GM23248 (cell line): ENCODE measurements at places on chromosomes 1 and 21. TPM values are rescaled to one million over a fixed set of nuclear protein-coding genes. Genes with fewer than 3 reads are reported as not detected.

KCNA3 gene
- total RNA-seq, result not detected in 2 replicates

- DNase-seq, result no peak
Measured at GRCh38 chr1:31016868-31017267, 48.6 kb downstream of the PUM1 start.

- DNase-seq, result peak; percentile 13
Measured at GRCh38 chr21:33070998-33071769, 1.2 kb downstream of the OLIG1 start.

DNA sequence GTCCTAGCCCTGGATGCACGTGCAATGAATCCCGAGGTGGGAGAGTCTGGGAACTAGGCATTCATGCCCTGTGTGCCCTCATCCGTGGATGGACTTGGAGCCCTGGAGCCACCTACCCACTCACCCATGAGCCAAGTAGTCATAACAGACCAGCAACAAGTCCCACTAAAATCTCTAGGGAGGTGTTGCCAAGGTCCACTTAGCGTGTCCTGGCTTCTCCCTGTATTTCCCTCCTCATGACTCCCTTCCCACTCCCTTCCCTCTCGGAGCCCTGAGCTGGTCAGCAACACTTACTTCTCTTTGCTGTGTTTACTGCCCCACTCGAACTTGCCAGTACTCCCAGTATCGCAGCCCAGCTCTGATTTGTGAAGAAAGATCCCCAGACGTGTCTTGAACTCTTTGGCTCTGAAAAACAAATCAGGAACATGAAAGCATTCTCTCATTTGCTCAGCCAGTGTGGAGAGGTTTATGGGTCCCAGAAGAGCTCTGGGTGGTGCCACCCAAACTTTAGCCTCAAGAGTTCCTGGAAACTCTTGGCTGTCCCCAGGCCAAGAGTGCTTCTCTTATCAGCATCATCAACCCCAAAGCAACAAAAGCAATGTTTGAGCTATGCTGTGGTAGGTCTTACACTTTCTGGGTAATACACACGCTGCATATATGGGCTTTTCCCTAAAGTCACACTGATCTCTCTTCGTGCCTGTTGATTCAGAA is 1.1 kb downstream of the RGS16 start:
- peak; percentile 41 for DNase-seq

DNA sequence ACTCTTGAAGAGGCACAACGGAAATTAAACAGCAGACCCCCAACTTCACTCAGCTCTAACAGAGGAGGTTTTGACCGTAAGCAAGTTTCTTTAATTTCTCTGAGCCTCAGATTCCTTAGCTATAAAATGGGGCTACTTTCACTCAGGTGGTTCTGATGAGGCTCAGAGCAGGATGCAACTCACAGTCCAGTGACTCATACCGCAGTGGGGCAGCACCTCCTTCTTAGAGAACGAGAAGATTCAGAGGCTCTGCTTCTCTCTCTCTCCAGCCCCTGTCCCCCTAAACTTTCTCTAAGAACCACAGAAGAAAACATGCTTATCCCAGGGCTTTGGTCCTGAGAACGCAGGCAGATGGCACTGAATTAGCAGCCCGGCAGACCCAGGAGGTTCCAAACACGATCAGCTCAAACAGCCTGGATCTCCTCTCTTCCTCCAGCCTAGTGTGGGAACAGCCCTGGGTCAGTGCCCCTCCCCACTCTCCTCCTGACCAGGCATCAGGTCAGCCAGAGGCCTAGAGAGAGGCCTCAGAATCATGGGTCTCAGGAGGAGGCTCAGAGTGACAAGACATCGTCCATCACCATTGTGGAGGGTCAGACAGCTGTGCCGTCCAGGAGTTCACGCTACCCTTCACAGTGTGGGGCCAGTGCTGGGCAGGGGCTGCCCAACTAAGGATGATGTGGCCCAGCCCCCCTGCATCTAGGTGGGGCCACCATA is 433.0 kb downstream of the PTPRU start:
- DNase-seq, result no peak
